NCI-H69 (cell line): ENCODE measurements at places on chromosomes 1 and 21.

GRCh38 chr1:3369446-3370076, 84.9 kb upstream of the ARHGEF16 start:
- no peak for DNase-seq

GRCh38 chr1:41653574-41653973, 169.1 kb upstream of the EDN2 start:
- DNase-seq = peak; percentile 22

DNA sequence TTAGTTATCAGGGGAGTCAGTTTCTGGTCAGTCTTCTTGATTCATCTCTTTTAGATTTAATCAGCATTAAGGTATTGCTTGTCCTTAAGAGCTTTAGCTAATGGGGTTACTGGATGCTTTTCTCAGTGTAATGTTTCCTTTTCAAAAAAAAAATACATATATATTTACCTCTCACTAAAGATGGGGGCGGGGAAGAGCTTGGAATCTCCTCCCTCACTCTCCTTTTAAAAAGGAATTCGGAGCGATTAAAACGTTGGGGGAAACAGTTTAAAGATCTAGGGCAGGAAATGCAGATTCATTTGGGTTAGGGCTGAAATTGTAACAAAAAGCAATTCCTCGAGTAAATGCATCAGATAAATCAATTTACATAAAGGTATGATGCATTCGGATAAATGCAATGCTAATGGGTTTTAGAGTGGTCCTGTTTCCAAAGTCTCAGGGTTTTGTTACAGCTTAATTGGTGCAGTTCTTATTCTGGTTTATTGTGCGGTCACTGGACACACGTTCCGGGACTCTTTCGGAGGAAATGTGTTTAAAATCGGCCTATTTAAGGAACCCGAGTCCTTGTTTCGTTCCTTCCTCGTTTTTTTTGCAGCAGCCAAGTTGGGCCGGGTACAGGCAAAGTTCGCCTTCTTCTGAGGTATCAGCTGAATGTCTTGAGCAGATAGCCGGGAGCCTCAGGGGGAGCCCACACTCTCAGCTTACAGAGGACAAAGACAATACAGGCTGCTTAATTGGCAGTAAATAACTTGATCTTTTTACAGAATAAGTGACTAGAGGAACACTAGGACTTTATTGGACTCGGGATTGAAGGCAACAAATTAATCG, 1.6 kb downstream of the LMO4 start:
- peak; percentile 55 for DNase-seq

GRCh38 chr1:244085891-244086290, 34.8 kb downstream of the ZBTB18 start:
- no peak for DNase-seq

- DNase-seq = peak; percentile 82
Observed at GRCh38 chr1:183543619-183544204, 46.5 kb downstream of the NCF2 start.

DNA sequence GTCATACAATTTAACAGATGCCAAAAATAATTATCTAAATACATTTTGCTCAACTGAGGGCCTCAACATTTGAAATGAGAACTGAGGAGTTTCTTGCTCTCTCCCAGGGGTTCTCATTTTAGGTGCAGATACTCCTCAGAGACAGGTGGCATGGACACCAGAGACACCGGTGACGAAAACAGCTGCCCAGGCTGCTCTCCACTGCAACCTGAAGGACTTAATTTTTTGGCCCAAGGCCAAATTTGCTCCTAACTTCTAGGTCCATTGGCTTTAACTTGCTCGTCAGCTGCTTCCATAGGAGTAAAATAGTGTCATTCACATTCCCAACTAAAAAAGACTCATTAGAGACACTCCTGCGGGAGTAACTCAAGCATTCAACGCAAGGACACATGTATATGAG, 87.0 kb downstream of the NRIP1 start:
- DNase-seq = peak; percentile 87

DNA sequence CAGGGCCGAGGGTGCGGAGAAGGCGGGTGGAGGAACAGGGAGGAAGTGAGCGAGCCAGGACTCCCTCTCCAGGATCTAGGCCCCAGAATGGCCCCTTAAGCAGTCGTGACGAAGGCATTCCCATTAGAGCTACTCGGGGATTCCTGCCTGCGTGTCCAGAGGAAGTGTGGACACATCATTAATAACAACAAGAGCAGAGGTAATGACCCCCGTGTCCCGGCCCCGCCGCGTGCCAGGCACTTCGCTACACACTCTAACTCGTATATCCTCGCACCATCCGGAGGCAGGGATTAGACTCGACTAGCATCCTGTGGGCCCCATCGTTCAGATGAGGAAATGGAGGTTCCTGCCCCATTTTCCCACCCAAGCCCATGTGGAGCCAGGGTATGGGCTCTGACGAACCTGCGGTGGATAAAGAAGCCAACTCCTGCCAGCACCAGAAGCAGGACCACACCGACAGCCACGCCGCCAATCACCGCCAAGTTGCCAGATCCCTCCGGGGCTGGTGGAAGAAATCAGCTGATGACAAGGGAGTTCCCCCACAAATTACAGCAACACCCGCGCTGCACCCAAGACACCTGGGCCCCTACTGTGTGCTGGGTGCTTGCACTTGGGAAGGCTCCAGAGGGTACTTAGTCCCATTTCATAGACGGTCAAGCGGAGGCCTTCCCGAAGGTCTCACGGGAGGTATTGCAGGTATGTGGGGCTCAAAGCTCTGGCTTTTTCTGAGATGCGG, 21.6 kb downstream of the EPHA2 start:
- no peak for DNase-seq

DNA sequence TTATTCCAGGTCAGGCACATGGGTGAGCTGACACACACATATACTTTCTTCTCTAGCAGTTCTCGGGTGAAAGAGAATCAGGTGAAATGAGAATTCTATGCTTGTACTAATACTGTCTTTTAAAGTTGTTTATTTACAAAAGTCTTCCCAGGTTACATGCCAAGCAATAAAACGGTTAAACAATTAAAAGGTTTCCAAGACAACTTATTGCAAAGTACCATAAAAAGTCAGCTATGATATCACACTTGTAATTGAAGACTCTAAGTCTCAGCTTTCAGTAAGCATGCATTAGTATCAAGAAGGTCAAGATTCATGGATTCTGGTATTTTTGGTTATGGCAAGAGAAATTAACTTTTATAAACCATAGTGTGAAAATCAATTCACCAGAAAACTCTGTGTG, 171.4 kb downstream of the PDE4B start:
- DNase-seq = no peak

DNA sequence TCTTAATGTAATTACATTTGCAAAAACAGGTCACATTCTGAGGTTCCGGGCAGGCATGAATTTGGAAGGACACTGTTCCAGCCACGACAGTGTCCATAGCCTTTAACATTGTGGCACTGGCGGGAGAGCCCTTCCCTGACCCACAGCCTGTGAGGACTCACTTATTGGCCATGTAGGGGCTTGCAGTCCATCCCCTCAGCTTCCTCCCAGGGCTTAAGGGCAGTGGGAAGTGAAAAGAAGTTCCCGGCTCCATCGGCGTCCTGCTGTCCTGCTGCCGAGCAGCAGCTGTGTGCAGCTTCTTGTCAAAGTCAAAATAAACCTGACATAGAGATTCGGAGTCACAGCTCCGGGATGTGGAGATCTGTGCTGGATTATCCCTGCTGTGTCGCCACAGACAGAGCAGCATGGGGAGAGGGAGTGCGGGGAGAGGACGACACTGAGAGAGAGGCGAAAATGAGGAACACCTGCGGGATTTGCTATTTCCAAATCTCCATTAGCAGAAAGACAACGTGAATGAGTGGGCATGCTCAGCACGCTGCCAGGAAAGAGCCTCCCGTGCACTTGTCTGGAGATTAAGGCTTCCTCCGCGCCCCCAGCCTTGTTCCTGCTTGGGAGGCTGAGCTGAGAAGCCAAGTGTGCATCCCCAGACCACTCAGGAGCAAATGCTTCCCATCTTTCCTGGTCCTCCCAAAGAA, 260.3 kb downstream of the ASTN1 start:
- no peak for DNase-seq

DNA sequence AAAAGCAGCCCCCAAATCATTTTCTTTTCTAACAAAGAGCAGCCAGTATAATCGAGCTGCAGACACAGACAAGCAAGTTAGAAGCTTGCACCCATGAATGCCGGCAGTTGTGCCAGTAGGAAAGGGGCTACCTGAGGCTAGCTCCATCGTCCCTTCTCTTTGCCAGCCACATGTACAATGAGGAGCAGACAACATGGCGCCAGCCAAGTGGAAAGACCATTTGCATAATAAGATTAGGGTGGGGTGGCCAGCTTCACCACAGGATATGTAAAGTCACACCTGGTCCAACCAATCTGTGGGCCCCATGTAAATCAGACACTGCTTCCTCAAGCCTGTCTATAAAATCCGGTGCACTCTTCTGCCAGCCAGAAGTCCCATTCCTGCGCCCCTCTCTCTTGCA, 103.7 kb downstream of the CCDC185 start:
- no peak for DNase-seq

DNA sequence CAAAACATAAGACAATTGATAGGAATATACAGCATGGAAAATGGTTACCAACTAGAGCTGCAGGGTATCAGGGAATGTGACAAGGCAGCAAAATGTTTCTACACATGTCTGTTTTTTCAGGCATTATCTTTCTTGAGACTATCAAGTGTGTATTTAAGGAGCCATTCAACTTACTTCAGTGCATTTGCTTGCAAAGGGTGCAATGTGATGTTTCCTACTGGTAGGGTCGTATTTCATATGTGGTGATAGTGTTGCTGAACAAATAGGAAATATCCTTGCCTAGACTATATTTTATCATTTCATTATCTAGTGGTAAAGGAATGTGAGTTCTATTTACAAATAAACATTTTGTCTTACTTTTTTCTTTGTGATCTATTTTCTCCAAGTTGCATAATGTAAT, 42.4 kb downstream of the PTPRC start:
- peak; percentile 80 for DNase-seq

DNA sequence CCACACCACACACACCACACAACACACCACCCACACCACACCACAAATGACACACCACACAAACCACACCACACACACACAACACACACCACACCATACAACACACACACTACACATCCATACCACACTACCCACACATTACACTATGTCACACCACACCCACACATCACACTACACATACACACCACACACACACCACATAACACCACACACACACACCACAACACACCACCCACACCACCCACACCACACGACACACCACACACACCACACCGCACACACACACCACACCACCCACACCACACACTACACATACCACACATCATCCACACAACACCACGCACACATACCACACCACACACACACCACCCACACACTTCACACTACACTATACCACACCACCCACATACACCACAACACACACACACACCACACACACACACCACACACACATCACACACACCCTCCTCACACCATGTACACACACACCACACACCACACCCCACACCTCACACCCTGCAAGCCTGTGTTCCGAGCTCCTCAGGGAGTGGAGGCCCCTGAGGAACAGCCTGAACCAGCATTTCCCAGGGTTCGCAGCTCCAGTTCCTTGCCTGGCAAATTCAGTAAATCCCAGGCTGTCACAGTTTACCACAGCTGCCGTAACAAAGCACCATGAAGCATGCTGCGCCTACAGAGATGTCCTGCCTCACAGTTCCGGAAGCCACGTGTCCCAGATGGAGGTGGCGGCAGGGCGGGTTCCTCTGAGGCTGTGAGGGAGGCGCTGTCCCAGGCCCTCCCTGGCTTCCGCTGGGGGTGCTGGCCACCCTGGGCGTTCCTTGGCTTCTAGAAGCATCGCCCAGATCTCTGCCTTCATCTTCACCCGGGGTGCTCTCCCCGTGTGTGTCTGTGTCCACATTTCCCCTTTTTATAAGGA, 69.8 kb upstream of the ATP5PO start:
- no peak for DNase-seq

DNA sequence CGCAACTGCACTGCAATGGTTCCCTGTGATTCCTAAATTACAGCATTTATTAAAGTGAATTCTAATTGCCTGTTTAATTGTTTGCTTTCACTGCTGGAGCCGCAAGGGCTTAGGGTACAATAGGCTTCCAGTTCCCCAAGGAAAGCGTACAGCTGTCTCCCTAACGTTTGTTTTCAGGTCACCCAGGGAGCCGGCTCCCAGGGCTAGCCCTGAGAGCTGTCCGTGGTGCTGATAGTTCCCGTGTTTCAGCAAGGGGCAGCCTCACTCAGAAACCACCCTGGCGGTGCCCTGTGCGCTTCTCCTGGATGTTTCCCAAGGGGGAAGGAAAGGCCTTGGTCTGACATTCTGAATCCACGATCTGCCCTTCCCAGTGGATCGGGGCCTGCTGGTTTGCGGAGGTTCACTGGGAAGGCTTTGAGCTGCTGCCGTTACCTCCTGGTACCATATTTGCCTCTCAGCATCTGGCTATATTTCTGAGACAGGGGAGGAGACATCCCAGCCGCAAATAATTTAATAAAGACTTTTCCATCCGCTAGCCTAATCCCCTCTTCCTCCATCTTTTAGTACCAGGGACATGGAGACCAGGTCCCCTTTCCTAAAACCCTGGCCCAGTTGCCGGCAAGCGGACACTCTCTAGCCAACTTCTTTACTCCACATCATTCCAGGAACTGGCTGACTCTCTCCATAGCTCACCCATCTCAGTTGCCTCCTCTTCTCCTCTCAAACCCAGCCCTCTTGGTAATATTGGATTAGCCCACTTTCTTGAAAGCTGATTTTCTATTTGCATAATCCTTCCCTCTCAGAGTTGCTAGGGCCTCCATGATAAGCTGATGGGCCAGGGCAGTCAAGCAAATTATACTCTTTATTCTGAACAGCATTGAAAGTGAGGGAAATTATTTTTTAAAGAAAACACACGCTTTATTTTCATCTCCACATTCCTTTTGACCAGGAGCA, 149.0 kb downstream of the IGSF21 start:
- peak; percentile 95 for DNase-seq

DNA sequence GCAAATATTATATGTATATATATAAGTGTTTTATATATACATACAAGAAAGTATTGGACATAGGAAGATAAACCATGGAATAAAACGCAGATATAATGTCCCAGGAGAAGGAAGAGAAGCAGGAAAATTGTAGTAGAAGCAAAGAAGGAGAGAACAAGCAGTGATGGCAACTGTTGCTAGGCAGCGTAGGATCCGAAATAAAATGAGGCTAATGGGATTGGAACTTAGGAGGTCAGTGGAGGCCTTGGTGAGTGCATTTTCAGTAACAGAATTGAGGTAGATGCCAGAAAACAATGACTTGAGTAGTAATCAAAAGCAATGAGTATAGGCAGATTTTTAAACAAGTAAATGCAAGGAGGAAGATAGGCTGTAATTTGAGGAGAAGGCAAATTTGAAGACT, 265.8 kb downstream of the LRRC7 start:
- DNase-seq = no peak

DNA sequence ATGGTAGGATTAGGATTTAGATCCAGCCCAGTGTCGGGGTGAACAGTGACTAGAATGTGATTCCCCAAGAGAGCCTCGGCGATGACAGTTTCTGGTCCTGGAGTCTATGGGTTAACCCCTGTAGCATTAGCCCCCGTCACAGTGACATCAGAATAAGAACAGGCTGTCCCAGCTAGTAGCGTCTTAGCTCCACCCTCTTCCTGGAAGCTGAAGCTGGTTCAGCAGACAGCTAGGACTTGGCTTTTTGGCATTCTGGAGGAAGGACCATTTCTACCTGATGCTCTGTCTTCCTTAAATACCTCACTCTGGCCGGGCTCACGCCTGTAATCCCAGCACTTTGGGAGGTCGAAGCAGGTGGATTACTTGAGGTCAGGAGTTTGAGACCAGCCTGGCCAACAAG, 5.0 kb downstream of the NDUFS2 start:
- DNase-seq = no peak
